ENCODE measurements at places on chromosomes 3 and 15. TPM values are rescaled to one million over a fixed set of nuclear protein-coding genes. Genes with fewer than 3 reads are reported as not detected.
A peak's percentile ranks its signal among the peaks of the same experiment; 100 is the strongest.

- no peak overlapping the region for H3K27ac ChIP-seq
- H3K4me3 ChIP-seq = no peak overlapping the region
- no peak for DNase-seq
- no peaks in the 10 kb centered on the region for H3K36me3 ChIP-seq
- no peaks in the 10 kb centered on the region for H3K27me3 ChIP-seq
Observed at GRCh38 chr15:58043192-58043903, 22.2 kb downstream of the ALDH1A2 start.

GRCh38 chr15:36590838-36591237 is 11.4 kb downstream of the CDIN1 start:
- H3K27ac ChIP-seq = no peak overlapping the region
- H3K36me3 ChIP-seq = no peaks in the 10 kb centered on the region
- H3K4me1 ChIP-seq = peaks cover 22% of the 10 kb centered on the region
- DNase-seq = no peak

- peaks cover 8% of the 10 kb centered on the region for H3K27me3 ChIP-seq
- H3K27ac ChIP-seq = peak overlapping the region; percentile 45
- peaks cover 6% of the 10 kb centered on the region for H3K4me1 ChIP-seq
- peak overlapping the region; percentile 30 for H3K4me3 ChIP-seq
Observed at GRCh38 chr15:100373120-100373896, 31.5 kb upstream of the ADAMTS17 start.

DNA sequence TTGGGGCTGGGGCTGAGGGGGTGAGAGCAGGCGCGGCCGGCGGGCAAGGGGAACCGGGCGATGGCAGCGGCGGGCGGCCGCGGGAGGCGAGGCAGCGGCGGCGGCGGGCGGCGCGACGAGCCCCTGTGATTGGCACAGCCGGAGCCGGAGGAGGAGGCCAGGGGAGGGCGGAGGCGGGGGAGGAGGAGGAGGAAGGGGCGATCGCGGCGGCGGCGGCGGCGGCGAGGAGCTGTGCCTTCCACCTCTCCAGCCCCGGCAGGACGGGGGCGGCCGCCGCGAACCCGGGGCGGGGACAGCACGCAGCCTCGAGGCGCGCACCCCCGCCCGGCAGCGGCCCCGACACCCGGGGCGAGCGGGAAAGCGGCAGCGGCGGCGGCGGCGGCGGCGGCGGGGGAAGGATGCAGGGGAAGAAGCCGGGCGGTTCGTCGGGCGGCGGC is at the start of gene SLCO3A1:
Gene SLCO3A1 (plus strand): TSS at position 198 of the 437 bp plus-strand sequence.
- H3K4me1 ChIP-seq = no peaks in the 10 kb centered on the region
- peak within 1 kb of the TSS; percentile 62 for H3K4me3 ChIP-seq
- H3K27me3 ChIP-seq = no peaks in the 10 kb centered on the region
- H3K36me3 ChIP-seq = no peaks in the 10 kb centered on the region

DNA sequence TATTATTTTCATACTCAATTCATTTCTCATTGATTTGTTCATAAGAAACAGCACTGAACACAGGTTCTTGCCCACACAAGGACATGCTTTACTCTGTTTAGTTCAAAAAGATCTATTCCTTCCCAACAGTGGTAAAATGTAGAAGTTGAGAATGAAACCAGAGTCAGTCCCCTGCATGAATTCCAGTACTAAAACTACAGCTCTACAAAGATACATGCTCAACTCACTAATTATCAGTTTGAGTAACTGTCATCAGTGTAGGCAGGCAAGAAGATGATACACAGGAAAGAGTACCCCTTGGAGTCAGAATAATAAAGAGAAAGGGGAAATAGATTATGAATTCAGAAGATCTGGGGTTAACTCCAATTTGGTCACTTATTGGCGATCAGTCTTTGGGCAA is 43.2 kb downstream of the NR2E3 start:
- no peak for DNase-seq
- H3K4me3 ChIP-seq = no peak overlapping the region
- peaks cover 80% of the 10 kb centered on the region for H3K36me3 ChIP-seq
- no peak overlapping the region for H3K27ac ChIP-seq

GRCh38 chr15:77070495-77071304 is at the start of gene TSPAN3:
Gene TSPAN3 (minus strand): TSS chr15:77071109. CDS start chr15:77070954, 155 bp downstream.
- peak within 1 kb of the TSS; percentile 93 for H3K27ac ChIP-seq
- no peaks in the 10 kb centered on the region for H3K36me3 ChIP-seq

GRCh38 chr3:72031581-72031980 is 246.6 kb upstream of the PROK2 start:
- no peak for DNase-seq
- H3K4me1 ChIP-seq = peaks cover 8% of the 10 kb centered on the region
- no peak overlapping the region for H3K27ac ChIP-seq
- H3K27me3 ChIP-seq = no peaks in the 10 kb centered on the region

GRCh38 chr3:15974647-15975046 is 176.9 kb upstream of the ANKRD28 start:
- no peak for DNase-seq
- H3K27me3 ChIP-seq = no peaks in the 10 kb centered on the region
- no peak overlapping the region for H3K4me3 ChIP-seq
- no peaks in the 10 kb centered on the region for H3K4me1 ChIP-seq
- no peaks in the 10 kb centered on the region for H3K36me3 ChIP-seq

- no peaks in the 10 kb centered on the region for H3K27me3 ChIP-seq
- DNase-seq = no peak
- no peak overlapping the region for H3K27ac ChIP-seq
- H3K4me3 ChIP-seq = no peak overlapping the region
- peaks cover 32% of the 10 kb centered on the region for H3K36me3 ChIP-seq
Observed at GRCh38 chr3:105700575-105700974, 168.2 kb downstream of the CBLB start.

GRCh38 chr15:43762824-43763223 is 13.9 kb downstream of the ELL3 start:
- no peaks in the 10 kb centered on the region for H3K4me1 ChIP-seq
- no peaks in the 10 kb centered on the region for H3K27me3 ChIP-seq
- H3K4me3 ChIP-seq = no peak overlapping the region

GRCh38 chr3:45252826-45253225 is 26.7 kb upstream of the TMEM158 start:
- no peak overlapping the region for H3K4me3 ChIP-seq
- H3K27me3 ChIP-seq = no peaks in the 10 kb centered on the region
- no peaks in the 10 kb centered on the region for H3K4me1 ChIP-seq
- H3K27ac ChIP-seq = no peak overlapping the region
- no peak for DNase-seq

- no peak overlapping the region for H3K4me3 ChIP-seq
- no peaks in the 10 kb centered on the region for H3K27me3 ChIP-seq
- DNase-seq = no peak
- H3K36me3 ChIP-seq = no peaks in the 10 kb centered on the region
- no peak overlapping the region for H3K27ac ChIP-seq
Observed at GRCh38 chr3:183489455-183490210, 61.2 kb upstream of the MCF2L2 start.

- H3K27ac ChIP-seq = no peak overlapping the region
- DNase-seq = no peak
- peaks cover 17% of the 10 kb centered on the region for H3K4me1 ChIP-seq
- no peak overlapping the region for H3K4me3 ChIP-seq
- no peaks in the 10 kb centered on the region for H3K27me3 ChIP-seq
Observed at GRCh38 chr15:85326291-85326690, 54.1 kb upstream of the AKAP13 start.

DNA sequence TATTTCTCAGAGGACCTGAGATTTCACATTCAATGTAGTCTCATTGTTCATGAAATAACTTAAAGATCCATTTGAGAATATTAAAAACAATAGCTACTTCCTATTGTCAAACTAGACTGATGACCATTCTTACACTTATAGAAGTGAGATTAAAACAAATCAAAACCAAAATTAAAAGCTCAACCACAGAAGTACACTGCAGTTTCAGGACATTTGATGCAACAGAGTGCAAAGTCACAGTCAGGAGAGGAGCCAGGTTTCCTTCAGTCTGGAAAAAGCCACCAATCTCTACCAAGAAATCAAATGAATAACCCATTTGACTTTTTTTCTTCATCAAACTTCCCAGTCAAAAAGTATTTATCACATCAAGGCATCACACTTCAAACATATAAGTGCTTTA is 5.5 kb downstream of the CCPG1 start:
- no peak overlapping the region for H3K4me3 ChIP-seq
- DNase-seq = no peak
- peaks cover 36% of the 10 kb centered on the region for H3K4me1 ChIP-seq

- no peaks in the 10 kb centered on the region for H3K36me3 ChIP-seq
- no peak for DNase-seq
- H3K27ac ChIP-seq = no peak overlapping the region
- no peaks in the 10 kb centered on the region for H3K27me3 ChIP-seq
- H3K4me1 ChIP-seq = no peaks in the 10 kb centered on the region
- H3K4me3 ChIP-seq = no peak overlapping the region
Observed at GRCh38 chr15:53458736-53459135, 300.7 kb downstream of the WDR72 start.

DNA sequence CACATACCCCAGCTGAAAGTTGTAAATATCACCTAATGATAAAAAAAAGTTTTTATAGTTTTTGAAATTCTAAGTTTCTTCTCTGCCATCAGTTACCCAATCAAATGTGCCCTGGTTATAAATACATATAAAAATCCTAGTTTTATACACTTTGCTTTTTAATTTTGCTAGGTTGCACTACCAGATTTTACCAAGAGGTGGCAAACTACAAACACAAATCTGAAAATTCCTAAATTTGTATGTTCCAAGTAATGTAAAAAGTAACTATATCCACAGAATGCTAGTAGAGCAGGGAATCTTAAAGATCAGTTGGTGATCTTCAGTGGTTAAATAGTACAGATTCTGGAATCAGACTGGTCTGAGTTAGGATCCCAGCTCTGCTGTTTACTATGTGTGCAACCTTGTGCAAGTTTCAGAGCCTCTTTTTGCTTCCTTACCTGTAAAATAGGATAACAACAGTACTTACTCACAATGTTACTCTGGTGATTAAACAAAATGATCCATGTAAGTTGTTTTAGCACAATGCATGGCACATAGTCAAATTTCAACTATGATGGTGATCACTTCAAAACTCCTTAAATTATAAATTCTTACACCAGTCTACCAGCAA is 11.0 kb downstream of the TRPM7 start:
- no peaks in the 10 kb centered on the region for H3K27me3 ChIP-seq
- H3K4me1 ChIP-seq = peaks cover 24% of the 10 kb centered on the region

DNA sequence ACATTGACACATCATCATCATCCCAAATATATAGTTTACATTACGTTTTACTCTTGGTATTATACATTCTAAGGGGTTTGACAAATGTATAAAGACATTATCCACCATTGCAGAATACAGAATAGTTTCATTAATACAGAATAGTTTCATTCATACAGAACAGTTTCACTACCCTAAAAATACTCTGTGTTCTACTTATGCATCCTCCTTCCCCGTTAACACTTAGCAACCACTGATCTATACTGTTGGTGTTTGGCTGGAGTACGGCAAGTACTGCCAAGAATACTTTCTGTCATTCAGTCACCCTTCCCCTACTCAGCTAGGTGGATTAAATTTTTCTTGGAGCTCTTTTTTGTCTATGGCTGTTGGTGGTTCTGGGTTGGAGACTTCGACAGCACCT is 33.4 kb downstream of the LEKR1 start:
- H3K4me1 ChIP-seq = no peaks in the 10 kb centered on the region
- no peaks in the 10 kb centered on the region for H3K36me3 ChIP-seq
- H3K4me3 ChIP-seq = no peak overlapping the region
- H3K27me3 ChIP-seq = no peaks in the 10 kb centered on the region
- H3K27ac ChIP-seq = no peak overlapping the region
- DNase-seq = no peak

GRCh38 chr3:79937567-79937966 is 169.8 kb upstream of the ROBO1 start:
- no peaks in the 10 kb centered on the region for H3K36me3 ChIP-seq
- H3K27me3 ChIP-seq = no peaks in the 10 kb centered on the region
- no peak overlapping the region for H3K27ac ChIP-seq

DNA sequence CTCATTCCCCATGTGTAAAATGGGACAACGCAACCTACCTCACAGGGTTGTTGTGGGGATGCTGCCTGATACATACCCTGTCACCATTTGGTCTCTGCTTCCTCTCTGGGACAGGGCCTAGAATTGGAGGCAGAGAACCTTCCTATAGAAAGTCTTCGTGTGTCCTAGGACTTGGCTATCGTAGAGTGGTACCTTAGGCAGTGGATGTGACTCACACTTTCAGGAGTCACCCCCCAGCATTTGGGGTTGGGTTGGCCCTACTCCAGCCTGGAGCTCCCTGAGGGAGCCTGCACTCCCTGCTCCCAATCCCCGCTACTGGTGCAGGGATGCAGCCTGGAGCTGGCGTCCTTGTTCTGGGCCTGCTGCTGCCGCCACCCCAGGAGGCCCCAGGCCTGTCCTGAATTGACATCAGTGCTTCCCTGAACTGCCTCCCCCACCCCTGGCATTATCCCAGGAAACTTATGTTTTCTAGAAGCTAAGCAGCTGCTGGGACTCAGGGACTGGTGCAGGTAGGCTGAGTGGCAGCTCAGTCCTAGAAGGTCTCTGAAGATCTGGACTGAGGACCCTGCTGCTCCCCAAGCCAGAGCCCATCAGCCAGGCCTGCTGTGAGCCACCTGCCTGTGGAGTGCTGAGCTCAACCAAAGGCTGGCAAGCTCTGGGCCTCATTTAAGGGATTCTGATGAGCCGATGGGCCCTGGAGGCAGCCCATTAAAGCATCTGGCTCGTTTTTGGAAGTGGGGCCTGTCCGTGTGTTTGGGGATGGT is 9.9 kb downstream of the C15orf39 start:
- no peak overlapping the region for H3K4me3 ChIP-seq
- peaks cover 16% of the 10 kb centered on the region for H3K36me3 ChIP-seq
- DNase-seq = no peak
- H3K27ac ChIP-seq = no peak overlapping the region
- peaks cover 12% of the 10 kb centered on the region for H3K4me1 ChIP-seq

GRCh38 chr15:85633859-85634258 is 160.9 kb downstream of the KLHL25 start:
- no peaks in the 10 kb centered on the region for H3K27me3 ChIP-seq
- no peak for DNase-seq
- no peak overlapping the region for H3K4me3 ChIP-seq
- no peaks in the 10 kb centered on the region for H3K36me3 ChIP-seq

Gene SPTSSB
- total RNA-seq = not detected

Gene SNX22
- under 0.01 TPM for total RNA-seq

Gene CNTN4
- 7.5 TPM for total RNA-seq

Gene BRPF1
- 18.6 TPM for total RNA-seq

Gene CXCR6
- not detected for total RNA-seq

Gene PRTG
- 5.3 TPM for total RNA-seq
